Retina (tissue), 1 donor: ENCODE measurements at places on chromosomes 3 and 15.

DNA sequence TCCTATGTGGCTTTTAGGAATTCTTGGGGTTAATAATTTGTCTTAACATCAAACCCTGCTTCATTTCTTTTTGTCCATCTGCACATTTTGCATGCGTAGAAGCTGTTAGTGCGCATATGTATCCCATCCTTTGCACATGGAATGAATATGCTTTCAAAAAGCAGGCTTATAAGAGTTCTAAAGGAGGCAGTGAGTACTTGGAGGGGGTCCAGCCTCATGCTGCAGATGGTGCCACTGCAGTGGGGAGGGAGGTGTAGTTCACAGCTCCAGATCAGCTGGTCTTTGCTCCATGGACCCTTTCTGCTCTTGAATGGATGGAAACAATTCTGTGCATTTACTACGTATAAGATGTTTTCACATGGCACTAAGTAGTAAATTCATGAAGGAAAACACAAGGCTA lies 20.7 kb upstream of the SSR3 start:
- no peak for DNase-seq

DNA sequence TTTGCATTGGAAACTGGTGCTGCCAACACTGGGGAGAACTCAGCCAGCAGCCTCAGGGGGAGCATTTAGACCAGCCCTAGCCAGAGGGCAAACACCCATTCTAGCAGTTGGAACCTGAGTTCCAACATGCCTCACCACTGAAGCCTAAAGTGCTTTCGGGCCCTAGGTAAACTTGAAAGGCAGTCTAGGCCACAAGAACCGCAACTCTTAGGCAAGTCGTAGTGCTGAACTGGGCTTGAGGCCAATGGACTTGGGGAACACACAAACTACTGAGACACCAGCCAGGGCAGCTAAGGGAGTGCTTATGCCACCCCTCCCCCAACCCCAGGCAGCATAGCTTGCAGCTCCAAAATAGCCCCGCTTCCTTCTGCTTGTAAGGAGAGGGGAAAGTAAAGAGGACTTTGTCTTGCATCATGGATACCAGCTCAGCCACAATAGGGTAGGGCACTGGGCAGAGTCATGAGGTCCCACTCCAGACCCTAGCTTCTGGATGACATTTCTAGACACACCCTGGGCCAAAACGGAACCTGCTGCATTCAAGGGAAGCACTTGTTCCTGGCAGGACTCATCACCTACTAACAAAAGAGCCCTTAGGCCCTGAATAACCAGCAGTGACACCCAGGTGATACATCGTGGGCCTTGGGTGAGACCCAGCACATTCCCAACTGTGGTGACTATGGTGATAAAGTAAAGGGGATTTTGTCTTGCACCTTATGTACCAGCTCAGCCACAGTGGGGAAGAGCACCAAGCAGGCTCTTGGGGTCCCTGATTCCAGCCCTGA lies 37.3 kb upstream of the TEX9 start:
- DNase-seq, result no peak

- DNase-seq, result no peak
Observed at GRCh38 chr3:190396001-190396400, 8.0 kb downstream of the CLDN16 start.

DNA sequence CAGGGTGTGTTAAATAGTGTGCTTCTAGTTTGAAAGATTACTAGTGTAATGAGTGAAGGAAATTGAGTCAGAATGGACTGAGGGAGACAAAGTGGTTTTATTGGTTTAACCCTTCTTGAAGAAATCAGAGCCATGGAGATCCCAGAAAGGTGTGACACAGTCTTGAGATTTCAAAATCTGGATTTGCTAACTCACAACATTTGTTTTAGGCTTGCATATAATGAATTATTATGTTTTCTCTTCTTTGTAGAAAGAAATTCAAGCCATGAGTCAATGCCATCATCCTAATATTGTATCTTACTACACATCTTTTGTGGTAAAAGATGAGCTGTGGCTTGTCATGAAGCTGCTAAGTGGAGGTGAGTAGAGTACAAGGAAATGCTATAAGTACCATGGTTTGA lies 25.1 kb downstream of the OXSR1 start:
- no peak for DNase-seq

GRCh38 chr3:68664276-68664675 lies 268.1 kb downstream of the TAFA4 start:
- DNase-seq, result no peak

GRCh38 chr3:158355623-158356588 lies 215.1 kb upstream of the MLF1 start:
- no peak for DNase-seq

DNA sequence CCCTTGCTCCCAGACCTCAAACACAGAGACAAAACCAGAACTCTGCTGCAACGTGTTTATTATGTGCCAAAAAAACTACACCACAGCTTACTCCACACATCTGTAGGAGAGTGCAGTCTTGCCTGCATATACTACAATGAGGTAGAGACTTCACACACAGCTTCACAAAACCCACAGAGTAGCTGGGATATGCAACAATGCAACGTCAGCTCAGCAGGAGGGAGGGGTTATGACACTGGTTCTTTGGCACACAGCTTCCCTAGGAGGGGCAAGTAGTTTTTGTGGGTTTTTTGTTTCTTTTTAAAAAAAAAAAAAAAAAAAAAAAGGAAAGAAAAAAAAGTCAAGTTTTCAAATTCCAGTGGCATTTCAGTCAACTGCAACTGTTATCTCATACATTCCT lies 2.9 kb upstream of the RPS17 start:
- no peak for DNase-seq

DNA sequence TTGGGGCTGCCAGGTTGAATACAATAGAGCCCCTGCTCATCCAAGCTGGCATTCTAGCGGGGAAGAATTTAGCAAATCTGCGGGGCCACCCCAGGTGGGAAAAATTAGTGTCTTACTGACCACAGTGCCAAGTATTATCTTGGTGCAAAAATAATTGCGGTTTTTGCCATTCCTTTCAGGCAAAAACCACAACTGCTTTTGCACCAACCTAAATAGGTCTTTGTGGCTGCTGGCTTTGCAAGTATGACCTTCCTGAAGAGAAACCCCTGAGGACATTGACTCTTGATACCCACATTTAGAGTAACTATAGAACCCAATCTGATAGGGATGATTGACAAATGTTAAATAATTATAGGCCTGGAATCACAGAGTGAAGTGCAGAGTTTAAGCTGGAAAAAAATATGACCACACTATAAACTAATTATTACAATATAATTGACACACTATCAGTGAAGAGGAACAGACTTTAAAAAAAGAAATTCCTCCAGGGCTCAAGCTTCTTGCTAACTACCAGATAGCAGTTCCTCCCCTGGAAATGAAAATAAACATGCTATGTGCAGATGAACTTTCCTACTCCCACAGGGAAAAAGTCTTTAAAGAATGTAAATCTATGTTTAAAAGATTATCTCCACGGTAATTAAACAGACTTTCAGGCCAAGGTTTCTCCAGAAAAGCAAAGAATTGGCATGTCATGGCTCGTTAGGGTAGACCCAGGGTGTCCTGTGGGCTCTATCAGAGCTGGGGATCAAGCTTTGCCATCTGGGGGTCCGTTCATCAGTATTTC lies 34.4 kb downstream of the CA12 start:
- DNase-seq, result no peak

DNA sequence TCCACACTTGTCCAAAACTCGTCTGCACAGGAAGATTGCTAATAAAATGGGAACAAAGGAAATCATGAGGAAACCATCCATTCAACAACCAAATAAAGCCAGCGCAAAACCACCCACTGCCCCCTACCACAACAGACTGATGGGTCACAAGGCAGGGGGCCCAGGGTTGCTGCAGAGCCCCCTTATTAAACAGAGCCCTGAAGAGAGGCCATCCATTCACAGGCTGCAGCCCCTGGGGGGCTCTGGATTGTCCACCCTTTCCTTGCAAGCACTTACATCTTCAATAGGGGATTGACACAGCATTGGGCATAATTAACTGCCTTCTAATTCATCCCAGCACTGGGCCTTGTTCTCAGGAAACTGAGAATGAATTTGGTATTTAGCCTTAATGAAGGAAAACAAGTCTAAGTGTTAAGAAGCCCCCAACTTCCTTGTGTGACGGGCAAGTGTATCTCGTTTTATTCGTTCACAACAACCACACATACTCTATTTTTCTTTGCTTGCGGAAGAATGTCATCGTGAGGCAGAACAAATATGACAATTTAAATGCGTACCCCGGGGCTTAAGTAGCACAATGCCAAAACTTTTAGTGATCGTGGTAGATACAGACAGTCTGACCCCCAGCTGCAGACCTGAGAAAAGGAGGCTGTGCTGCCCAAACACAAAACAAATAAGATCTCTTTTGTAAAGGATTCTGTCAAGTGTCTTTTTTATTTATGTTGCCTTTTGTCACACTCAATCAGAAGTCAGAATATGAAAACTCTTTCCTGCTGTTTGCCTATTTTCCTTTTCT lies 144.0 kb downstream of the SEMA6D start:
- DNase-seq, result peak; percentile 46
